ENCODE measurements at places on chromosomes 2 and 18. TPM values are rescaled to one million over a fixed set of nuclear protein-coding genes. Genes with fewer than 3 reads are reported as not detected.

ITGB6 gene
- total RNA-seq = 0.99 TPM

CD8B2 gene
- not detected for total RNA-seq

- H3K27me3 ChIP-seq = peaks cover 23% of the 10 kb centered on the region
- H3K27ac ChIP-seq = peak overlapping the region; percentile 83
- H3K4me1 ChIP-seq = peaks cover 21% of the 10 kb centered on the region
- H3K36me3 ChIP-seq = no peaks in the 10 kb centered on the region
- H3K4me3 ChIP-seq = peak overlapping the region; percentile 67
- no peak for DNase-seq
Measured at GRCh38 chr2:223056701-223057418, 4.9 kb downstream of the KCNE4 start.

- DNase-seq = no peak
- peaks cover 41% of the 10 kb centered on the region for H3K4me1 ChIP-seq
- H3K27ac ChIP-seq = peak overlapping the region; percentile 57
- H3K36me3 ChIP-seq = peaks cover 24% of the 10 kb centered on the region
- H3K4me3 ChIP-seq = no peak overlapping the region
Measured at GRCh38 chr2:6944555-6944954, 27.3 kb downstream of the RNF144A start.

DNA sequence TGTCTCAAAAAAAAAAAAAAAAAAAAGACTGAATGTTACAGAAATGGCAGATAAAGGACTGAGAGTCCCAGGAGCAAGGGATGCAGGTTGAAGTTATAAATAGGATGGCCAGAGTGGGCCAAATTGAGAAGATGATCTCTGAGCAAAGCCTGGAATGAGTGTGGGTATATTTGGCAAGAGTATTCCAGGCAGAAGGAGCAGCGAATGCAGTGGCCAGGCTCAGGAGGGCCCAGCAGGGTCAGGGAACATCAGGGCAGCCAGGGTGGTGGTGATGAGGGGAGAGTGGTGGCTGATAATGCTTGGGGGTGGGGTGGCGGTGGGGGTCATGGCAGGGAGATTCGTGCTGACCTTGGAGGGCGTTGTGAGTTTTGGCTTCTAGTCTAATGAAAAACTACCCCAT, 141.3 kb upstream of the AGAP1 start:
- no peak overlapping the region for H3K4me3 ChIP-seq
- peaks cover 36% of the 10 kb centered on the region for H3K27me3 ChIP-seq
- no peak for DNase-seq
- H3K27ac ChIP-seq = no peak overlapping the region

GRCh38 chr18:62432176-62432575, 90.6 kb upstream of the ZCCHC2 start:
- H3K27me3 ChIP-seq = no peaks in the 10 kb centered on the region
- DNase-seq = no peak
- no peak overlapping the region for H3K27ac ChIP-seq
- H3K4me1 ChIP-seq = peaks cover 20% of the 10 kb centered on the region
- no peak overlapping the region for H3K4me3 ChIP-seq

DNA sequence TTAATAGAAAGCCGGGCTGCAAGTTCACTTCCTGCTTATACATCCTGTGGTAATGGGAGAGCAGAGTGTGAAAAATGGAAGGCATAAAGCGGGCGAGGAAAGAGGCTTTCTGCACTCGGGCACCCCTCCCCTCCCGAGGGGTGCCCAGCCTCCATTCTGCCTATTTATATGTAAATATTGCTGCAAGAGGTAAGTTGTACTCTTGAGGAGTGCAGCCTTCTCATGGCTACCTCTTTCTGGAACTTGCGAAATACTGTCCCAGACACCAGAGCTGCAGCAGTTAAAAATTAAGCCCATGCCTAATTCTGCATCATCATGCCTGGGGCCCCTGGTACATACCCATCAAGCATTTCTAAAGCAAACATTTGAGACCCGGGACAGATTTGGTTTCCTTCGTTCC, 156.0 kb downstream of the GBX2 start:
- no peak overlapping the region for H3K27ac ChIP-seq
- H3K27me3 ChIP-seq = no peaks in the 10 kb centered on the region
- DNase-seq = no peak

Measured in left ventricle myocardium inferior (tissue), 1 donor.